ENCODE measurements at places on chromosomes 5 and 9.

DNA sequence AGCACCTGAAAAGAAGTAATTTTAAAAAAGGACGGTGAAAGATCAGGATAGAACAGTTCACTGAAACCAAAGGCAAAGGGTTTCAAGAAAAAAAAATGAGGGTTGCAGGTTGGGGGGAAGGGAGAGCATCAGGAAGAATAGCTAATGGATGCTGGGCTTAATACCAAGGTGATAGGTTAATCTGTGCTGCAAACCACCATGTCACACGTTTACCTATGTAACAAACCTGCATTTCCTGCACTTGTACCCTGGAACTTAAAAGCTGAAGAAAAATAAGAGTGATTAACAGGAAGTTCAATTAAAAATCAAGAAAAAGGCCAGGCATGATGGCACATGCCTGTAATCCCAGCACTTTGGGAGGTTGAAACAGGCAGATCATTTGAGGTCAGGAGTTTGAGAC, 44.1 kb upstream of the RNF38 start:
- DNase-seq, result no peak

DNA sequence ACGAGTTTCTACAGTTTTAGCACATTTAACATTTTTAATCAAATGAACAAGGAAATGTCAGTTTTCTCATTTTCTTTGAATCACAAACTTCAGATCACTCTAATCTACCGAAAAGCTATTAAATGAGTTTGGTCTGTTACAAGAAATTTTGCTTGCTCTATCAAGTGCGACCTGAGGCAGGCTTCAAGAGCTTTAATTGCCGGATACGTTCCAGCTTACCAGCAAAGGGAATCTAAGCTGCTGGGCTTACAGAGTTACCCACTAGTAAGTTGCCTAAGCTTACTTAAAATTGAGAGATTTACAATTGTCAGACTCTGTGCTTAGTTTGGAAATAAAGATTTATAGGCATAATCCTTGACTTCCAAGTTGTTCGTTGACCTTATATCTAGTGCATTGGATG, 10.6 kb downstream of the SCGB3A1 start:
- DNase-seq, result no peak

DNA sequence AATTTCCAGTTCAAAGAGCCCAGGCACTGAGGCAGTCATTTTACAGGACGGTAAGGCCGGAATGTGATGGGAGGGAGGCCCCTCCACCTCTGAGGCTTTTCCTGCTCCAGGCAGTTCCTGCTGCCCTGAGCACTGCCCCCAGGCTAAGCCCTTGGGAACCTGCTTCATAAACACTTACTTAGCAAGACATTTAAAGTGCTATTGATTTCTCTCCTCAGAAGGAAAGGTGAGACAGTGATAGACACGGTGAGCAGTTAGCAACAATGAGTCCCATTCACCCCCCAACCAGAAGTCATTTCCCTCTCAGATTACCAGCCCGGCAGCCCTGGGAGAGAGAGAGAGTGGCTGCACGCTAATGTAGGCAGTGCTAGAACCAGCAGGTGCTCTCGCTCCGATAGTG, 462.5 kb downstream of the SPOCK1 start:
- DNase-seq, result no peak

- no peak for DNase-seq
Observed at GRCh38 chr9:27924502-27924901, 351.2 kb upstream of the C9orf72 start.

DNA sequence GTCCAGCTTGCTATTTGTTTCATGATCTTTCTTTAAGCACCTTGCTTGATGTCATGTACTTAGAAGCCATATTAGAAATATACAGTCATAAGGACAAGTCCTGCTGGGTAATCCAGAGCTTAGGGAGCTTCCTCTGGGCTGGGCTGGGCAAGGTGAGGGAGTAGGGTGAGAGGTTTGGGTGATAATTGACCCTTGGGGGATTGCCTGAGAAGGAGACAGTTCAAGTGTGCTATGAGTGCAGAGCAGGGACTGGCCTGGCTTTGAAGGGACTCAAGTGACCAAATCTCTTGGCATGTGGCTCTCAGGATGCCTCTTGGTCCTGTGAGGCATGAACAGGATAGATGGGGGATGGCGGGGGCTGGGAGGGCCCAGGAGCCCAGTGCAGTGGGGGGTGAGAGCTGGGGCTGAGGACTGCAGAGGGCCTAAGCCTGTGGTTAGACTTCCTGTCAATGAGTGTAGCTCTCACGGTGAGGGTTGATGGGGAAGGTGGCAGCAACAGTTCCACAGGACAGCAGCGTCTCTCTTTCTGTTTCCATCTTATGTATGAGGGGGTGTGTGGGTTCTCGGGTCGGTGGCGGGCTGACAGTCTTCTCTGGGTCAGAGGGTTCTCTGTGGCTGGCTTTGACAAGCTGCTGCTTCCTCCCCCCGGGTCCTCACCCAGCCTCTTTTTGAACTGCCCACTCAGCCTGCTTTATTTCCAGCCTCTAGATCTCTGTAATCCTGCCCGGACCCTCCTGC, 53.5 kb downstream of the RGS3 start:
- peak; percentile 70 for DNase-seq

GRCh38 chr5:170638454-170639220, 134.8 kb downstream of the KCNIP1 start:
- peak; percentile 13 for DNase-seq

DNA sequence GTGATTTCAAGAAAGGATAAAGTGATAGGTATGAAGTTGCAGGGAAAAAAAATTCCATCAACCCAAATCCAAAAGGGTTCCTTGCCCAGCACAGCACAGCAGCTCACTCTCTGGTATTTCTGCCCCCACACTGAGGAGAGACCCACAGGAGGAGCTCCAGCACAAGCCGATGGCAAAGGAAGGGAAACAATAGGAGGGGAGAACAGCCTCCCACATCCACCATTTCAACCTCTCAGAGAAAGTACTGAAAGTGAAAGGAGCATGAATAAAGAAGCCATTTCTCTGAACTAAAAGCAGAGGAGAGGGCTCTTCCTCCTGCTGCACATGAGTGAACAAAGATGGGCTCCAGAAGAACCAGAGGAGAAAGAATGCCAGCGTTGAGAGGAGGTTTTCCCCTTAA, 54.9 kb upstream of the ZSWIM6 start:
- DNase-seq, result no peak

DNA sequence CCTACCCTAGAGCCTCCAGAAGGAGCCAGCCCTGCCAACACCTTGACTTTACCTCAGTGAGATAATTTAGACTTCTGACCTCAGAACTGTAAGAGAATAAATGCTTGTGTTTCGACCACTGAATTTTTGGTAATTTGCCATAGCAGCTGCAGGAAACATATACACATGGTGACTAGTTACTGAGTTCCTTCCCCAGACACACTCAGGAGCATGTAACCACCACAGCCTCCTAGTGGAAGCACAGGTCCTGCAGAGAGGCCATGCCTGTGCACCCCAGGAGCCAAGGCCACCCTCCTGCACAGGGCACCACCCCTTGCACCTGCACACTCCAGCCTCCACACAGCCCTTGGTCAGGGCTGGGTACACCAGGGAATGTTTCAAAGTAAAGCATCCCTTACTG, 7.6 kb upstream of the CAMSAP1 start:
- no peak for DNase-seq

DNA sequence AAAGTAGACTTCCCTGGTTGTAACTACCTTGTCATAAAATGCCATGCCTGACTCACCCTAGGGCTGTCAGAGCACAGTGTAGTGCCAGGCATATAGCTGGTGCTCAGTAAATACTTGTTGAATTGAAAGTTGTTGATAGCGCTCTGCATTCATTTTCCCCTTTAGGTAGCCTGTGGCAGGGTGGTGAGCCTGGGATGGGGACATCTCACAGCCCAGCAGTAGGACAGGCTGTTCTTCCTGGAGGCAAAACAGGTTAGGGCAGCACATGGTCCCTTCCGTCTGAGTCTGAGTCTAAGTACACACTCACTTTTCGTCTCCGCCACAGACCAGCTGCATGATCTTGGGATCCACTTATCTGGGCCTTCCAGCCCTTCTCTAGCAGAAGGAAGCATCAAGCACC, 401.9 kb downstream of the ZSWIM6 start:
- no peak for DNase-seq

DNA sequence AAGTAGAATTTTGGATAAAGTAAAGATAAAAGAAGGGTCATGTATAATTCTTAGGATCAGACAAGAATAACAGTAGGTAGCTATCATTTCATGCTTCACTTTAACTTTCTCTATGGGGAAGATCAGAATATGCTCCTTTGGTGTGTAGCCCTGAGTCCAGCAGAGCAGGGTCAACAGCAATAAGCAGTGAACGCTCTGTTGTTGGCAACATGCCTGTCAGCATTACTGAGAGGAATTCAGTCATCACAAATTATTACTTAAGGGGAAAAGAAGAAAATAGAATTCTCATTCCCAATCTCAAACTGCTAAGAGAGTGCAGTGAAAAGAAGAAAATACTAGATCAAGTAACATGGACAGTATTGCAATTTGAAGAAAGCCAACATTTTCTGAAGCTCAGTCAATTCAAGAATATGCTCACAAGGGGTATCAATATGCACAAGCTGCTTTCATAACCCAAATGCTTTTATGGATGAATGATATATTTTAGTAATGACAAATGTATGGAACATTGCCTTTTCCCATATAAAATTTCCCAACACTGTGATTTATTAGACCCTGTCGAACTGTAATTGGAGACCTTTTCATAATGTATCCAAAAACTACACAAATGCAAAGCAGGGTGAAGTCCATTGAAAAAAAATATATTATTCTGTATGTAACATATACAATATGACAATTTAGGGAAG, 1359.4 kb downstream of the EFNA5 start:
- DNase-seq, result no peak

DNA sequence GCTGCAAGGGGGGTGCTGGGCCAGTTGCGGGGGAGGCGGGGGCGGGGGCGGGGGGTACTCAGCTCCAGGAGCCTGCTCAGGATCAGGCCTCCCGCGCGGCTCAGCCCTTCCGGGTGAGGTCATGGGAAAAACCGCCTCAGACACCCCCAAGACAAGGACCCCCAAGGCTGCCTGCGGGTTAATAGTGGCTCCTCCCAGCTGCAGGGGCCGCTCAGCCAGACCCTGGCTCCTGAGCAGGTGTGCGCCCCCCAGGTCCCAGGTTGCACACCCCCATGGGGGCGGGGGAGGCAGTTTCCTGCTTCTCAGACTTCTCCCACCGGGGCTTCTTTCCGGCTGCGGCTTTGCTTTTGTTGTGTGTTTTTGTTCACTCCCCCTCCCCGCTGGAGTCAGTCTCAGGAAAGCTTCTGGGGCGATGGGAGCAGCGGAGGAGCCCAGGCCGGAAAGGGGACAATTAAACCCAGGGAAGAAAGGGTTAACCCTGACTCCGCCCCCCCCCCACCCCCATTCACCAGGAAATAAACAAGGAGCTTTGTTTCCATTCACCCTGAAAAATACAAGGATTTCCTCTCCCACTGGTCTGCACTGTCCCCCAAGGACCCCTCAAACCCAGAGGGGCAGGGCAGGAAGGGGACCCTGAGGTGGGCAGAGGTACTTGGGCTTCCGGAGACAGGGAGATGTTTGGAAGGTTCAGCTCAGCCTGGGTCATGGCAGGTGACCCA, 42.3 kb upstream of the NOTCH1 start:
- DNase-seq, result no peak

GRCh38 chr9:73412874-73413273, 261.2 kb downstream of the ANXA1 start:
- DNase-seq, result no peak

GRCh38 chr9:17938035-17938655, 359.3 kb downstream of the SH3GL2 start:
- DNase-seq, result no peak

GRCh38 chr9:110303133-110303532, 34.5 kb downstream of the TXNDC8 start:
- no peak for DNase-seq

DNA sequence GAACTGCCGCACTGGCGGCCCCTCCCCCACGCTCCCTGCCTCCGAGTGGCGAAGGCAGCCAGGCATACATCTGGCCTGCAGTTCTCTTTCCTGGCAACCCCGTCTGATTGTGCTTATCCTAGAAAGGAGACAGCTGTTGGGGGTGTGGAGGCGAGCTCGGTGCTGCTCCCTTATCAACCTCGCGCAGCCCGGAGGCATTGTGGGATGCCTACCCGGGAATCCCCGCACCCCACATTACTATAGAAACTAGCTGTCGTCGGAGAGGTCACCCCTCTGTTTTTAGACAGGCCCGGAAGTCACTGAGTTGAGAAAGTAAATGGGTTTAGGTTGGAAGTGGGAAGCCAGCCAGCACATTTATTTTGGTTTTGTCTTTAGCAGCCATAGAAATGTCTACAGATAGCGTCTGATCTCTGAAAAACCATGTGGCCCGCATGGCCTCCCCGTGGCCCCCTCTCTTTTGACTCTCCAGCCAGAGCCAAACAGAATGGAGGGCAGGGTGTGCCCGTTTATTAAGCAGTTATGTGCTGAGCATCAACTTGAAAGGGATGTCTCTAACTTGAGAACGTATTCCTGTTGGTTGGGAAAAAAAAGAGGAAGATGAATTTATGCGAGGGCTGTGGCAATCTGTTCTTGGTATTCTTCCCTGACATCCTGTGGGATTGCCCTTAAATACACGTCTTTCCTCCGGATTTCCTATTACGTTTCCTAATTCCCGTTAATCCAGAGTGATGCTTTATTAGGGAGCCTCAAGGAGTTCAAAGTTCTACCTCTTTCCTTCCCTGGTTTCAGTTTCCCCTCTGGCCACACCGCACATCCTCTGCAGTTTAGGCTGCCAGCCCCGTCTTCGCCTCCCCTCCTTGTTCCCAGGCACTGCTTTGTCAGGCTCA, 3.9 kb downstream of the STC2 start:
- DNase-seq, result no peak

DNA sequence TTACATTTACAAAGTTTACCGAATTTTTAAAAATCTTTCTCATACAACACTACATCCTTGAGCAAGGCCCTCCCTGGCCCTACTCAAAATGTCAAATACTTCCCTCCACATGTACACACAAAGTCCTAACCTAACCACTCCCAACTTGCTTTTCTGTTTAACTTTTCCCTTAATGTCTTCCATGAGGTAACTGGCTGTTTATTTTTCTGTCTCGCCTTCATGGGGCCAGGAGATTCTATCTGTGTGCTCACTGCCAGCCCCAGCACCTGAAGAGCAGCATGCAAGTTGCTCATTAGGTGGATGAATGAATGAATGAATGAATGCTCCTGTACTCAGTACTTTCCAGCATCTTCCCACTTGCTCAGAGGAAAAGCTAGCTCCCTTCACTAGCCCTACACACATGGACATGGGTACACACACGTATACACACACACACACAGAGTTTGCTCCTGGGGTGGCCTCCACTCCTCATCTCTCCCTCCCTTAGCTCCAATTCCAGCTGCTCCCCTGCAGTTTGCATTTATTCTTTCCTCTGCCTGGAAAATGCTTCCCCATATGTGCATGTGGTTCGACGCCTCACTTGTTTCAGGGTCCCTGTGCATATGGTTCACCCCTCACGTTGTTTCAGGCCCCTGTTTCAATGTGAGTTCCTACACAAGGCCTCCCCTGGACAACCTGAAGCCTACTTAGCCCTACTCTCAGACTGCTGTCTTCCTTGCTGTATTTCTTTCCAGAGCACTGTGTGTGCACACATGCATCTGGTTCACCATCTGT, 165.2 kb downstream of the ROR2 start:
- DNase-seq, result no peak

All from stimulated activated CD8-positive, alpha-beta memory T cell treated with anti-CD3 and anti-CD28 coated beads, Interleukin-7, amount 100 ng/mL, for 4 hours (primary cell).